ENCODE measurements at places on chromosomes 5 and 9. TPM values are rescaled to one million over a fixed set of nuclear protein-coding genes. Genes with fewer than 3 reads are reported as not detected.

DNA sequence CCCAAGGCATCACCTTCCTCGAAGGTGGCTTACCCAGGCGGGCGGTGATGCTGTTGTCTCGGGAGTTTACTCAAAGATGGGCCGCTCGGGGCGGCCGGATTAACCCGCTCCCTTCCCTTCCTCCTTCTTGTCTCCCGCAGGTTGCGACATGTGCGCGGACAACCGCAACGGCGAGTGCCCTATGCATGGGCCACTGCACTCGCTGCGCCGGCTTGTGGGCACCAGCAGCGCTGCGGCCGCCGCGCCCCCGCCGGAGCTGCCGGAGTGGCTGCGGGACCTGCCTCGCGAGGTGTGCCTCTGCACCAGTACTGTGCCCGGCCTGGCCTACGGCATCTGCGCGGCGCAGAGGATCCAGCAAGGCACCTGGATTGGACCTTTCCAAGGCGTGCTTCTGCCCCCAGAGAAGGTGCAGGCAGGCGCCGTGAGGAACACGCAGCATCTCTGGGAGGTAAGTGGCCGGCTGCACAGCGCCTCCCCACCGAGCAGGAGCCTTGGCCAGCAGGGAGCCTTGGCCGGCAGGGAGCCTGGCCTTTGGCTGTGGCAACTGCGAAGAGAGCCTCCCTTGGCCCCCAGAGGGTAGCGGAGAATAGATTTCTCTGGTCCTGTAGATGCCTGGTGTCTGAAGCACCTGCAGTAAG lies 10.6 kb downstream of the PRDM6 start:
- H3K36me3 ChIP-seq, result no peaks in the 10 kb centered on the region
- peaks cover 2% of the 10 kb centered on the region for H3K4me1 ChIP-seq
- peaks cover 66% of the 10 kb centered on the region for H3K27me3 ChIP-seq
- no peak overlapping the region for H3K27ac ChIP-seq
- DNase-seq, result no peak

- H3K4me1 ChIP-seq, result peaks cover 20% of the 10 kb centered on the region
- peaks cover 2% of the 10 kb centered on the region for H3K36me3 ChIP-seq
- no peak overlapping the region for H3K4me3 ChIP-seq
- no peaks in the 10 kb centered on the region for H3K27me3 ChIP-seq
- no peak overlapping the region for H3K27ac ChIP-seq
Measured at GRCh38 chr9:120689860-120690259, 24.4 kb downstream of the MEGF9 start.

Gene CAMSAP1
- total RNA-seq, result 45.2 TPM

DNA sequence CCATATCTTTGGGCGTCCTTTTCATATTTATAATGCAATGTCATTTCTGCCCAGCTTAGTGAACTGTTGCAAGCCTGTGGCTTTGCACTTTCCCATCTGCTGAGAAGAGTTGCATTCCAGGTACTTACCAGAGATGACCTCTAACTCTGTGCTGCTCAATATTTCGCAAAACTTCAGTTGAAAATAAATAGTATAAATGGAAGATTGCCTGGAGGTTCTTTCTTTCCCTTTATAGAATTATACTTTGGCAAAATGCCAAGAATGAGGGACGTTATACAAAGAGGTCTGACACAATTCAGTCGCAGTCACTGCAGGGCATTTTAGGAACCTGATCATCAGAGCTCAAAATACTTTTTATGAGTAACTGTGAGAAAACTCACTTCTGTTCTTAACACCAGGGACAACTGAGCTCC lies 18.9 kb upstream of the VLDLR start:
- no peak for DNase-seq
- H3K27ac ChIP-seq, result no peak overlapping the region
- H3K4me1 ChIP-seq, result no peaks in the 10 kb centered on the region
- H3K36me3 ChIP-seq, result no peaks in the 10 kb centered on the region

Gene PCDHA9
- total RNA-seq, result not detected

Gene CDH9
- total RNA-seq, result not detected

DNA sequence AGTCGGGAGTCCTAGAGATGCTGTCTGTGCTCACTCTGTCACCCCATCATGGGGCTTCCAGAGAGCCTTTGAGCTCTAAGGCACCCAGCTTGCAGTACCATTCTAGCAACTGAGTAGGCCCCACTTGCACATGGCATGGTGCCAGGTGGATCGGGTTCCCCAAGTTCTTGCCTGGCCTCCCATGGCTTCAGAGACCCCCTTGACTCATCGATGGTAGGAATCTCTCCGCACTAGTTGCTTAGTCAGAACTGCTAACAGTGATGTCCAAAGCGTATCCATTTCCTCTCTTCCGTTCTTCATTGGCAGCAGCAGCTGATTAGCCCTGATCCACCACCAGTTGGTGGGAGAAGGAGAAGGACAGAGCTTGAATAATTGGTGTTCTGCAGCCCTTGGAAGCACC lies 70.3 kb upstream of the RARS1 start:
- no peak overlapping the region for H3K27ac ChIP-seq
- no peaks in the 10 kb centered on the region for H3K4me1 ChIP-seq
- H3K4me3 ChIP-seq, result no peak overlapping the region

- H3K4me1 ChIP-seq, result peaks cover 20% of the 10 kb centered on the region
- H3K27ac ChIP-seq, result peak overlapping the region; percentile 68
- H3K36me3 ChIP-seq, result peaks cover 5% of the 10 kb centered on the region
Measured at GRCh38 chr9:137070906-137071275, 534 bp upstream of the SAPCD2 start.

All from activated CD4-positive, alpha-beta T cell treated with anti-CD3 and anti-CD28 coated beads, Interleukin-2, amount 10 ng/mL, durations not matched to agents 24 days and 14 days (primary cell).